ENCODE measurements at places on chromosomes 11 and 22.

DNA sequence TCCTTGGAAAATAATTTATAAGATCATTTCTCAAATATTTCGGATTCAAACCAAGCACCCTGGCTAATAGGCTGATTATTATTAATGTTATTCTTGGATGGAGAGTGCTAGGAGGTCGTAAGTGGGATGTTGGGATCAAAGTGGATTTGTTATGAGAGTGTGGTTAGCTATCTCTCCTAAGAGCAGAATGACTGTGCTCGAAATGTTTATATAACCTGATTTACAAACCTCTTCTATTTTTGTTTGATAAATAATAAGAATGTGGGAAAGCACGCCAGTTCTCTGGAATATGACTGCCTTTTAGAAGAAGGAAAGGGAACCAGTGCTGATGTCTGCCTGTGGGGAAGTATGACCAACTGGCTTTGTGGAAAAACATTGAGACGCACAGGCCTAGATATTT is 527.5 kb downstream of the NTM start:
- DNase-seq, result no peak

DNA sequence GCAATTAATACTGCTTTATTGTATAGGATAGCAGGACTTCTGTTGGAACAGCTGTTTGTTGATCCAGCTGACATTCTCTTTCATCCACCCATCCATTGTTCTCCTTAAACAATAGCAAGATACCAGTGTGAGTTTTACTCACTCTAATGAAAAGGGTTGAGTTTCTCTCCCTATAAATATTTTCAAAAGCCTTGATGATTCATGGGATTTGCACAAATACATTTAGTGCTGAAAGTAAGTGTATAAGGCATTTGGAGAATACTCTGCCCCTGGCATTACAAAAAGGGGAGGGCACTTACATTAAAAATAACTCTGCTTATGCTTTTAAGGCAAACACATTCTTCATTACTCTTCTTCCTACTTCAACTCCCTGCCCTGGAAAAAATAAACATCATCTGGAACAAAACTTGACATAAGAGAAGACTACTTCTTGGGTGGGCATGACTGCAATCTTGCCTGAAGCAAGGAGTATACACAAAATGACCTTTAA is 634.9 kb downstream of the METTL15 start:
- no peak for DNase-seq

DNA sequence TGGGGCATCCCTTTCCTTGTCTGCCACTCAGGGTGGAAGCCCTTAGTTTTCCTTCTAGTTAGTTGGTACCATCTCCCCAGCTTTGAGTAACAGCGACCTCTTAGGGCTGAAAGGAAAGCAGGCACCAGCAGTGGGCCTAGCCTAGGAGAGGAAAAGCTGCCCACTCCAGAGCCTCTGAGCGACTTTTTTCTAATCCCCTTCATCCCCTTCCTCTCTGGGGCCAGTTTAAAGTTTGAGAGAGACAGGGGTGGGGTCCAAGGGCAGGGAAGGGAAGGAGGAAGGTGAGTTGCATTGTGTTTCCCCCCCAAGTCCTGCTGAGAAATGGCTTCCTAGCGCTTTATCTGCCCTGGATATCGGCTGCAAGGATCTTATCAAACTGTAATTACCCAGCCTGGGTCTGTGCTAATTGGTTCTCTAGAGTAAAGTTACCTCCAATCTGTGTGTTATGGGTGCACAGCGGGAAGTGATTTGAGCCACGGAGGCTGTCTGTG is 573.9 kb upstream of the CADM1 start:
- no peak for DNase-seq

DNA sequence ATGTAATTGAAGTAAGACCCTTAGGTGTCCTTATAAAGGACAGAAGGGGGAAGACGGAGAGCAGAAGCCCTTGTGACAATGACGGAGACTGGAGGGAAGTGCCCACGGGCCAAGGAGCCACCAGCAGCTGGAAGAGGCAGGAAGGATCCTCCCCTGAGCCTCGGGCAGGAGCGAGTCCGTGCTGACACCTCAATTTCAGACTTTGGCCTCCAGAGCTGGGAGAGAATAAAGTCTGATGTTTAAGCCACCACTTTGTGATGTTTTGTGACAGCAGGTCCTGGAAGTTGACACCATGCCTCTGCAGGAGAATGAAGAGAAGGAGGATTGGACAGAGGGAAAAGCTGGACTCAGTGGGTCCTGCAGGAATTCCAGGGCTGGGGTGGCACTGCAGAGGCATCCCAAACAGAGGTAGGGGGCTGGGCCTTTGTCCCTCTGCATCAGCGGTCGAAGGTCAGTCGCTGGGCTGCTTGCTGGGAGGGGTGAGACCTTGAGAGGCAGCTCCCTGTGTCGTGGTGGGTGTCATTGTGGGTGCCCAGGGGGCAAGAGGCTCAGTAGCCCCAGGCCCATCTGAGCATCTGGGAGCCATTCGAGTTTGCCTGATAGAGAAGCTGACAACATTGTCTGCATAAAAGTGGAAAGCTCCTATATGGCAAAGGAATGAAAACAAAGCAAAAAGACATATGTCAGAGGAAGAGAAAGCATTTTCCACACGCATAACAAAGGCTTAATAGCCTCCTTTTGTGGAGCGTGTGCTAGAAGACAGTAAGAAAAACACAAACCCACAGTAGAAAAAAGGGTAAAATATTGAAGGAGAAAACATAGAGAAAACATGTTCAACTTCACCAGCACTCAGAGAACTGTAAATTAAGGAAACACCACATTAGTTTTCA is 68.8 kb downstream of the RTL6 start:
- no peak for DNase-seq

DNA sequence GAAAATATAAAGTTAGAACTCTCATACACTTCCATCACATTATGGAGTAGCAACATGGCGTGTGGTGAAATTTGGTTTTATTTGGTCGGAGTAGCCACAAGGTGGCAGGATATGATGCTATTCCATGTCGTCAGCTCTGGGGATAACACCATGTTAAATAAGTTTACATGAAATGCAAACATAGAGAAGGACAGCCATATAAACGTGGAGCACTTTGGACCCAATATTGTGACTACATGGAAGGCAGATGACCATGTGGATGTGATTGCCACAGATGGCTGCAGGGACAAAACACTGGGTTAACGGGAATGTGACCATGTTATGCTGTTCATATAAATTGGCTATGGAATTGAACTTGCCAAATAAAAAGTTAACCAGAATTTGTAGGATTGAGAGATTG is 21.0 kb downstream of the OR5M11 start:
- DNase-seq, result no peak

DNA sequence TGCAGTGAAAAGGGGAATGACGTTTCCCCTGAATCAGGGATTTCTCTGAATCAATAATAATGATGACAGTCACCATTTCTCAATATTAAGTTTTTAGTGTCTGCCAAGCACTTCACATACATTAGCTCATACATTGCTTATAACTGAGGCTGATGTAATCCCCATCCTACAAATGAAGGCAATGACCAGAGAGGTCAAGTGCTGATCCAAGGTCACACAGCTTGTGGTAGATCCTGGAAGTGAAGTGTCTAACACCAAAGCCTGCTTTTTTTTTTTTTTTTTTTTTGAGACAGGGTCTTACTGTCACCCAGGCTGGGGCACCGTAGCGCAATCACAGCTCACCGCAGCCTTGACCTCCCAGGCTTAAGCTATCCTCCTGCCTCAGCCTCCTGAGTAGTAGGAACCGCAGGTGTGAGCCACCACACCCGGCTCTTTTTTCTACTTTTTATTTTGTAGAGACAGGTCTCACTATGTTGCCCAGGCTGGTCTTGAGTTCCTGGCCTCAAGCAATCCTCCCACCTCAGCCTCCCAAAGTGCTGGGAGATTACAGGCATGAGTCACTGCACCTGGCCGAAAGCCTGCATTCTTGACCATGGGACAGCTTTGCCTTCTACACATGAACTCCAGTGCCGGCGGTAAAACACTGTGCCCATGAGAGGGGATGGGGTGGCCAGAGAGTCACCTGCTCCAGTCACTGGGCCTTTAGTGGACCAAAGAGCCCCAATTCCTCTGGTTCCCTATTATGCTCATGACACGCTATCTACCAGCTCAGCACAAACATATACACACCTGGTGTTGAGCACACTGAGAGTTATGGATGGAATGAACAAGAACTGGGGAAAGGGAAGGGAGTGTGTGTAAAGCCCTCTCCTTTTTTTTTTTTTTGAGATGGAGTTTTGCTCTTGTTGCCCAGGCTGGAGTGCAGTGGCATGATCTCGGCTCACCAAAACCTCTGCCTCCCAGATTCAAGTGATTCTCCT is 17.4 kb downstream of the ARHGAP1 start:
- no peak for DNase-seq

DNA sequence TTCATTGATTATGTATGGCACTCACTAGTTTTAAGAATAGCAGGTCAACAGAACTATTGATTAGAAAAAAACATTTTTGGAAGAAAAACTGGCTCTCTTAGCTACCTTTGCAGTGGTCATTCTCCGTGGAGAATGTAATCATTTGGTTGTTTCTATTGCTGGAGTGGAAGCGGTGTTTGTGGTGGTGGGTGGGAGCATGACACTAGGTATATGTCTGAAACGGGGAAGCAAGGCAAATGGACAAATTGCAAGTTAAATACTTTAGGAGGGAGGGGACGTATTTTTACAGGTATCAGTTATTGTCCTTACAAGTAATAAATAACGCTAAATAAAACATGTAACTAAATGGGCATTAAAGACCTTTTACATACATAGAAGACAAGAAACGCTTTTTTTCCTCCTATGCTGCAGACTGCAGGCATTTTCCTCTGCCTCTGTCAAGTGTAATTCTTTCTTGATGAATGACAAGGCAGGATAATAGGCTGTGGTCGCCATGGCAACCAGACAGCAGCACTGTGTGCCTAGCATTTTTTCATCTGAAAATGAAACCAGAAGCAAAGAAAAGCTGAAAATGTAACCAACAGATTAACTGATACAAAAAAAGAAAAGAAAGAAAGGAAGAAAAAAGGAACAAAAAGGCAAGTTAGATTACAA is 46.2 kb downstream of the BLID start:
- DNase-seq, result no peak

DNA sequence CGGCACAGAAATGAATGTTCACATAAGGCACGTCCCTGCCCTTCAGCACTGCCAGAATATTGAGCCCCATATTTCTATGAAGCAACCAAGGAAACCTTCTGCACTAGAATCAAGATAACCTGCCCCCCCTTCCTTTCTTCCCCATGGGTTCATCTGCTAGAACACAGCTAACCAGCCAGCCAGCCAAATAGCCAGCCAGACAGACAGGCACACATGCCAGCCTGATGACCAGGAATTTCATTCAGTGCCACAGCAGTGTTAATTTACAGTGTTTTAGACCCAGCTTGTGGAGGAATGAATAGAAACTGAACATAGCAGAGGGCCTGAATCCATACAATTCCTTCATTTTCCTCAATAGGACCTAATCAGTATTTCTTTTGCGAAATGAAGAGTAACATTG is 57.0 kb downstream of the TENM4 start:
- DNase-seq, result no peak

DNA sequence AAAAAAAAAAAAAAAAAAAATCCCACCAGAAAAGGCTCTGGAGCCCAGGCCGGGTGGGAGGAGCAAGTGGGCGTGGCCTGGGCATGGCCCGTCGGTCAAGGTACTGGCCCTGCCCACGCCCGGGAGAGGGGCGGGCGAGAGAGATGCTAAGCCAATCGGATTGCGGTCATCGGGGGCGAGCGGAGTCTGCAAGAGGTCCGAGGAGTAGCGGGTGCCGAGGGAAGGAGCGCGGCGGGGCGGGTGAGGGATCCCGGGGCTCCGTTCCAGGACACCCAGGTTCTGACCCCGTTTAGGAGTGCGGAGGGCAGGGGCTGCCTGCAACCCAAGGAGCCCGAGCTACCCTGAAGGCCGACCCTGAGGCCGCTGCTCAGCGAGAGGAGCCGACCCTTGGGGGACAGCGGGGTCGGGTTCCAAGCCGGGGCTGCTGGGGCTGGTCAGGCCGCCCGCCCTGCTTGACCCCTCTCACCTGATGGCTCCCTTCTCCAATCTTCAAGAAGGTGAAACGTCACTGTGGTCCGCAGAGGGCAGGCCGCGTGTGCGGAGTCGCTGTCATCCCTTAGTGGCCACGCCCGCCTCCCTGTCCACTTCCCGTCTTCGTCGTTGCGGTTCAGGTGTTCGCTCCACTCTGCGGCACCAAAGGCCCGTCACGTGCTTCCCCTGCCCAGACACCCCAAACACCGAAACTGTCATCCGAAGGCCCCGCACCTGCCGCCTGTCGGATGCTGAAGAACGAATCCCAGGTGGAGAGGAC is 11.1 kb upstream of the TAB1 start:
- peak; percentile 56 for DNase-seq

DNA sequence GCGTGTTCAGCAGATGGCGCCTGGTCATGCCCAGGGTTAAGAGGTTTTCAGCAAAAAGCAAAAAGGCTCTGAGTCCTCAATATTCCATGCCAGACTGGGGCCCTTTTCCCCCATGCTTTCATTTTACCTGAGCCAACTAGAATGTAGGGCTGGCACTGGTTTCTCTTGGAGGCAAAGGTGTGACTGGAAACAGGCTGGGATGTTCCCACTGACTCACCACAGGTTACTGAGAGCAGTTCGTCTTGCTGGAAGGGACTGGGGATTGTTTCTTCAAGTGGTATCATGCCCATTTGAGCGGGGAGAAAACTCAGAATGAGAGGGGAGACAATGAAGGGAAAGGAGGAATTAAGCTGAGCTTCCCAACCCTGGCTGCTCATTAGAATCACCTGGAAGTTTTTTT is 243.9 kb downstream of the TENM4 start:
- DNase-seq, result no peak

DNA sequence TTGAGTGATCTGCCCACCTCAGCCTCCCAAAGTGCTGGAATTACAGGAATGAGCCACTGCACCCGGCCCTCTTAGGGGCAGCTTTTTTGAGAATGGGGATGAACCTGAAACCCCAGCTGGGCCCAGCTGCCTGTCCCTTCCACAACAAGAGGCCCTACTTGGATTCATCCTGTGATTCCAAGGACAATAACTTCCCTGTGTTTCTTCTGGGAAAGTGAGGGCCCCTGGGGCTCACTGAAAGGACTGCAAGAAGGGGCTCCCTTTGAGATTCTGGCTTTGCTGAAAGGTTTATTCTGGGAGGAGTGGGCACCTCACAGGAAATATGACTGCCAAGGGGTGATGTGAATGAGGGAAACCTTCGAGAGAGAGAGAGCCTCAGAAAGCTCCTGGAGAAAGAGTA is 12.3 kb upstream of the GNAZ start:
- DNase-seq, result no peak

- no peak for DNase-seq
Observed at GRCh38 chr22:46609175-46609690, 11.0 kb upstream of the GRAMD4 start.

GRCh38 chr11:86495351-86495750 is 120.7 kb downstream of the CCDC81 start:
- DNase-seq, result no peak

- DNase-seq, result no peak
Observed at GRCh38 chr22:44616461-44616860, 85.5 kb upstream of the PRR5 start.

Measured in naive thymus-derived CD4-positive, alpha-beta T cell (primary cell).